Fibroblast of pulmonary artery (primary cell): ENCODE measurements at places on chromosomes 3 and 15.

DNA sequence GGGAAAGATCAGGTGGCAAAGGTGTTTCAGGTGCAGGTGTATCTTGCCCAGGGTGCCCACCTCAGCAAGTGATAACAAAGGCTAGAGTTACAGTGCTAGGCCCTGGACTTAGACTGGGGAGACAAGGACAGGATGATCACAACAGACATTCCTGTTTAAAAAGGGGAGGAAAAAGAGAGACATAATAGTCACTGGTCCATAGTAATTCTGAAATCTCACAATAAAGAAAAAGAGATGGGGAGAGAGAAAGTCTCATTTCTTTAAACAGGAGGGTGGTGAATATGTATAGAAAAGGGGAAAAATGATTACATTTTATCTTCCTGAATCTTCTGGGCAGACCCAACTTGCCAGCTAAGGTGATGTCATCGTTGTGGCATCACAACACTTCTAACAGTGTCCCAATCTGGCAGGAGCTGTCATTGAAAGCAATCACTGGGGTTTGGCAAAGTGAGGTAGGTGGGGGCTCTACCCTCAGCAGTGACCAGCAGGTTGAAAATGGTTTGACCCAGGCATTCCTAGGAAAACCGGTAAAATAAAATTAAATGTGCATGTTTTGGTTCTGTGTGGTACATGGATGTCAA, 99.5 kb downstream of the ZNF621 start:
- DNase-seq: no peak

GRCh38 chr3:141921316-141921715, 44.9 kb downstream of the ATP1B3 start:
- no peak for DNase-seq

GRCh38 chr3:15205934-15206661, at the start of gene CAPN7:
Gene CAPN7, plus strand, starts transcription at chr3:15206246. Its CDS starts 250 bp downstream, at chr3:15206496.
- DNase-seq: peak; percentile 93

DNA sequence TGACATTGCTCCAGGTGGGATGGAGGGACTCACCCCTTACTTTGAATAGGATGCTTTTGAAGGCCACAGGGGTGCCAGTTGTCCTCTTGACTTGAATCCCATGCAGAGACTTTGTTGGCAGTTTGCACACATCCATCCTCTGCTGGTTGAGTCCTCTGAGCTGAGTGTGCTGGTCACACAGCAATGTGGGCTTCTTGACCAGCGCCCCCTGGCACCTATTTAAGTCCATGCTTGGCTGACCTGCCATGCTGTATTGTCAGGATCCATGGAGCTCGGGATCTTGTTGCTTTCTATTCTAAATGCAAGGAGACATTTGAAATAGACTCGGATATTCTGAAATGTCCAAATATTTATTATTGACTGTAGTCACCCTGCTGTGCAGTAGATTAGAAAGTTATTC, 19.8 kb downstream of the RAB7A start:
- no peak for DNase-seq

- DNase-seq: no peak
These were observed 69.5 kb upstream of the SNTN start for GRCh38 chr3:63582943-63583500.

DNA sequence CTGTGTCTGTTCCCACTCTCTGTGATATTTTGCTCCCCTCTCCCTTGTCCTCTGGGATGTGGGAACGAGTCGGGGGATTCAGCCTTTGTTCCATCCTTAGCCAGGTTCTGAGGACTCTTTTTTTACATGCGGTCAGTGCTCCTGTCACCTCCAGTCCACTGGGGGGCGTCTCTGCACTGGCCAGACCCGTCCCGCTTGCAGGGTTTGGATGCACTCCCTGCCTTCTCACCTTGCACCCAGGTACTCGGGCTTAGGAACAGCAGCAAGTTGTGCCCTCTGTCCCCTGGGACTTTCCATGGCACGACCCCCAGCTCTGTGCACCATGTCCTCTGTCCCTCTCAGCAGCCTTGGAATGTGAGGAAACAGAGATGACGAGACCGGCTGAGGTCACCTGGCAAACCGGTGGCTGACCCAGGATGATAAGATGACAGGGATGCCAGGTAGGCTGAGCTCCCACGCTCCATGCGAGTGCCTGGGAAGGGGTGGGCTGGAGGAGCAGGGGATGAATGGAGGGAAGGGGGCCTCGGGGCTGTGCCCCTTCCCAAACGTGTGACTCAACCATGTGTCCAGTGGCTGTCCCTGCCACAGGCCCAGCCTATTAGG, 27.3 kb upstream of the FGD5 start:
- peak; percentile 51 for DNase-seq
